ENCODE measurements at places on chromosomes 4 and X.

DNA sequence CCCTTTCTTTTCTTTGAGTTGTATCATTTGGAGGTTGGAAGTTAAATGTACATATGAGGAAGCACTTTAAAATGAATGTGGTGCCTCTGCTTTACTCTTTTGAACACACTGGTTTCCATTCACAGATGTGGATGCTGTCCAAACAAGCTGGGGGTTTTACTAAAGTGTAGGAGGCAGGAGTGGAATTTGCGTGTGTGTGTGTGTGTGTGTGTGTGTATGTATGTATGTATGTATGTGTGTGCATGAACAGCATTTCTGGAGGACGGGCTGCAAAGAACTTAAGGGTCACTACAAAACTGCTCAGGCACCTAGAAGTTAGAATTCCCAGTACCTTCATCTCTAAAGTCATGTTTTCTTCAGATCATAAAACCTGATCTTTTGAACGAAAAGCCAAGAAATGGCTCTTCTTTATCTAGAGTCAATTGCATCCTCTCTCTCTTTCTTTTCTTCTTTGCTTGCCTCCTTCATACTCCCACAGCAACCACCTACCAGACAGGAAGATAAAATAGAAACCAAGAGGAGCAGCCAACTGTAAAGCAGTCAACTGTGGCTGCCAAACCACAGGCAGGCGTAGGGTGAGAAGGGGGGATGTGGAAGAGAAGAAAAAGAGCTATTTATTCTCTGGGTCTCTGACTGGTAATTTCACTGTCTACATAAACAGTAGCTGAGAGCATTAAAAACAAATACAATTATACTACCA is 177.0 kb upstream of the RASGEF1B start:
- no peak for DNase-seq

- DNase-seq, result no peak
Observed at GRCh38 chr4:39369301-39369700, 3.1 kb upstream of the RFC1 start.

GRCh38 chr4:41358647-41359421 is 102.1 kb downstream of the UCHL1 start:
- DNase-seq, result peak; percentile 75

DNA sequence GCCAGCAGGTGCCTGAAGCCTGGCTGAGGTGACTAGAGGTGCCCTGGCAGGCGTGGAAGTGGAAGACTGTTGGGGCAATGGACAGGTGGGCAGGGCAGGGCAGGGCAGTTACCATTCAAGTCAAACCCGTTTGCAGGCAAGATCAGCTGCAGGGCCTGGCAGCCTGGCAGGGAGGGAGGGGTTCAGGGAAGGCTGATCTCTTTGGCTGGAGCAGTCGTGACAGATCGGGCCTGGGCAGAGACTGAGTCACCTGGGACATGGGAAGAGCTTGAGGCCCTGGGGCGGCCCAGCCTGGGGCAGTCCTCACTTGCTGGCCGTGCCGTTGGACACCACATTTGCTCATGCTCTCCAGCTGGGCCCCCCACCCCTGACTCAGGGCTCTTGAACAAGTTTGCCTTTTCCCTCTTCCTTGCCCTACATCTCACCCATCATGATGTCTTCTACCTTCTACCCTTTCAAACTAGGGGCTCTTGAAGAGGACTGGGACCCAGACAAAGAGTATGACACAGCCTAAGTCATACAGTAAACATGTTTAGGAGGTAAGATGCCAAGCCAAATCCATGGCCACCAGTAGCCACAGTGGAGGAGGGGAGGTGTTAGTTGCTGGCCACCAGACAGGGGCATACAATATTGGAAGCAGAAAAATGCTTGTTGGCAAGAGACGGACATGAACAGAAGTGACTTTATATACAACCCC is 2.0 kb upstream of the ZNF185 start:
- no peak for DNase-seq

DNA sequence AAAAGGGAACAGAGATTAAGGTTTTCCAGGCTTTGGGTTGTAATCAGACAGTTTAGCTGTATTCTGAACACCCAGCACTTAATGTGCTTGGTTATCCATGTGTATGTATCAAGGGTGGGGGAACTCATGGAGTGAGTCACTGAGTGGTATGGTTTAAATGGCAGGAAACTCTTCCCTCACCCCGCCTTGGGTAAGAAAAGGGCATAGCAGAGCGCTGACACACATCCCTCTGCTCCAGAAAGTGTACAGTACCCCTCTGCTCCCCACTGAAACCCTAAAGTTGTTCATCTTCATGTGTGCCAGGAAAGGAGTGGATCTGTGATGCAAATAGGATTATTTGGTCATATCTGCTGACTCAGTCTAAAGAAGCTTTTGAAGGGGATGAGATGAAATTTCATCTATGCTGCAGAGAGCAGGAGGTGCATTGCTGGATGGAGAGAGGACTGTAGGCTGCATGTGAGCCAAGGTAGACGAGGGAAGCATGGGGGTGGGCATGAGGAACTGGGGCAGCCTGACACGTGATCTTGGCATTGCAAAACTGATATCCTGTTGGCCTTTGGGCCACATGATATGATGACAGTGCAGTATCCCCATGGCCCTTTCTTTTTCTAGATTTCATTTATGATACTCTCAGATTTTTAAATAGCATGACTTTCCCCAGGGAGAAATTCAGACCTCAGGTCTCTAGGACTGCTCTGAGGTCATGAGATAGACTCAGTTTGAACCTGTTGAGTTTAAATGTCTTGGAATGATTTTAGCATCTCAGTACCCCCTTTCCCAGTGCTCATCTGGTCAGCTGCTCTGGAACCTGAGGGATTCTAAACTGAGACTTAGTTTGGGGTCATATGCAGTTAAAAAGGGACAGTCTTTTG is 84.8 kb downstream of the TMEM164 start:
- no peak for DNase-seq

GRCh38 chr4:6680372-6681034 is 13.2 kb upstream of the S100P start:
- no peak for DNase-seq

- DNase-seq, result no peak
Observed at GRCh38 chr4:119268466-119268865, 53.5 kb downstream of the FABP2 start.

DNA sequence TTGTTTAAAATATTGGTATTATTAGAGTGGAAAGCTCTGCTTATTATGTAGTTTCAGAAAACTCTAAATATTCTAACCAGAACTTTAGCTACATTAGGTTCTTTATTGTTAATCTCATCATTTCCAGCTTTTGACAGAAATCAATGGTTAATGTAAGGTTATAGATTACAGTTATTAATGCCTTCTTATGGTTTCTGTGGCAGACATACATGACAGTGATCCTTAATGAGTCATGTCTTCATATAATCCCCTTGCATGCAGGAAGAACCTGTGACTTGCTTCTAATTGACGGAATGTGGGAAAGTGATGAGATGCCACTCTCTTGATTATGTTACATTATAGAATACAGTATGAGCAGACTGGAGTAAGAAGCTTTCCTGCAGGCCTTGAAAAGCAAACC is 23.5 kb downstream of the KLHL8 start:
- no peak for DNase-seq

- DNase-seq, result no peak
Observed at GRCh38 chr4:157898836-157899605, 273.8 kb downstream of the GASK1B start.

DNA sequence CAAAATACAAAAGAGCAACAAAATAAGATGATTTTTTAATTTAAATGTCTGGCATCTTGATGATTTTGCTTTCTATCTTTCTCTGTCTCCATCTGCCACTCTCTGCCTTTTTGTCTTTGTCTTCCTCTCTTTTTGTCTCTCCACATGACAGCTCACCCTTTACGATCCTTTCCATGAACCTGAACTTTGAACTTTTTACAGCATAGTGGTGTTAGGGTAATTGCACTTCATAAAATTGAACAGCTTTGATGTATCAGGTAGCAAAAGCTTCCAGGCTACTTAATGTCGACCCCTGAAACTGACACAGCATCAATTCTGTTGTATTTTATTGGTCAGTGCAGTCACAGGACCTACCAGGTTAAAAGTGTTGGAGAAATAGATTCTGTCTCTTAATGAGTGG is 1517.0 kb downstream of the ADGRL3 start:
- DNase-seq, result no peak

DNA sequence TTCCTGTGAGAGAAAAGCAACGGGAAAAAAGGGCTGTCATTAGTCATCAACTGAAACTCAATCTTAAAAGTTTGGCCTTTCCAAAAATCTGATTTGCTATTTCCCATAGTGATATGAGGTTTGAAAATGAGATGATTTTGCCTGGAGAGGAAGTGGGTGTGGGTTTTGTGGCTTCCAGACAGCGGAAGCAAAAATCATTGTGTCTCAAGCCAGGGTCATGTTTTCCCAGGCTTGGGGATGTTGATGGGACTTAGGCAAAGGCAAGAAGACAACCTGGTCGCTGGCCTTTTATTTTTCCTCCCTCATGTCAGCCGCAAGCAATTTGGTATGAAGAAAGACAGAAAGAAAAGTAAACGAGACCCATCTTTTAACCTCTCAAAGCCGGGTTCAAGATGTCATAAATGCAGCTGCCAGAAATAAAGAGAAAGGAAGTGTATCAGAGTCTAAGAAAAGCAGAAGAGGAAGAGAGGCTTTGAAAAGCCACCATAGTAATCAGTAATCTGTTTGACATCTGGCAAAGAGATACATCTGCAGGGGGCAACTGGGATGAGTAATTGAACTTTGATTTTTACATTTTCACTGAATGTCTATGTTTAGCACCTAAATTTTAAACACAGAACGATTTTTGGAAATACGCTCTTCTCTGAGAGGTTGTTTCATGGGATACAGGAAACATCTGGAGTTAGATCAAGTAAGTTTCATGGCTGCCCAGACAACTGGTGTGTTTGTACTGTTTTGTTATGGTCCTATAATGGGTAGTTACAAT is 521.6 kb upstream of the SLIT2 start:
- no peak for DNase-seq

DNA sequence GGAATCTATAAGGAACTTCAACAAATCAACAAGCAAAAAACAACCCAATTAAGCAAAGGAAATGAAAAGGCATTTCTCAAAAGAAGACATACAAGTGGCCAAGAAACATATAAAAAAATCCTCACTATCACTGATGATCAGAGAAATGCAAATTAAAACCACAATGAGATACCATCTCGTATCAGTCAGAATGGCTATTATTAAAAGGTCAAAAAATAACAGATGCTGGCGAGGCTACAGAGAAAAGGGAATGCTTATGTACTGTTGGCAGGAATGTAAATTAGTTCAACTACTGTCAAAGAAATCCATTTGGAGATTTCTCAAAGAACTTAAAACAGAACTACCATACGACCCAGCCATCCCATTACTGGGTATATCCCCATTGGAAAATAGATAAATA is 292.4 kb upstream of the FAT1 start:
- DNase-seq, result no peak

- DNase-seq, result no peak
Observed at GRCh38 chr4:13159041-13159620, 325.0 kb downstream of the RAB28 start.

DNA sequence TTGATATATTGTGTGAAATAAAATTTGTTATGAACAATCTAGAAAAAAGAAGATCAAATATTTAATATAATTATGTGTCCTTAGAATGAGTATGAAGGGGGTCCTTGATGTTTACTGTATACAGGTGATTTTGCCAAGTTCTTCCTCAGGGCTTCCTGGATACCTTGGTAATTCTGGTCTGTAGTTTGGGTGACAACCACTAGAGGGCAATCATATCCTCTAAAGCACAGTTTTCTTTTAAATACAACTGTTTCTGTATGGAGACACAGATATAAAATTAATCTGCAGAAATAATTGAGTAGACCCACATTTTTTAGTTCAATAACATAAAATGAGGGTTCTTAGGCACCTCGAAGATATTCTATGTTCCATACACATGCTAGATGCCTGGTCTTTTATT is 157.7 kb downstream of the SPANXN1 start:
- DNase-seq, result no peak

DNA sequence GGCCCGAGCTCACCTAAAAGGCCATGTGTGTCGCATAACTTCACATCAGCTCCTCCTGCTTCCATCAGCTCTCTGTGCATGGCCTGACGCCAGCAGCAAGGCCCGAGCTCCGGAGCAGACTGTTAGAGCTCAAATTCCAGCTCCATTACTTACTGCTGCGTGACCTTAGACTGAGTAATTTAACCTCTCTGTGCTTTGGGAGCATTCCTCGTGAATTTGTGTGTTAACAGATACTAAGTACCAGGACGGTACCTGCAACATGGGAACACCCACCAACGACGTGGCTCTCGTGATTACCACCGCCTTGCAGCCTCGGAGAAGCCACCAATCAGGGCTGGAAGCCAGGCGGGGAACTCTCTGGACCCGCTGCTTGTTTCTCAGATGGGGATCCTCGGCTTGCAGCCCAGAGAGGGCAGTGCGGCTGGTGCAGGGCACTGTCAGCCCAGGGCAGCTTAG is 12.9 kb downstream of the LETM1 start:
- no peak for DNase-seq

DNA sequence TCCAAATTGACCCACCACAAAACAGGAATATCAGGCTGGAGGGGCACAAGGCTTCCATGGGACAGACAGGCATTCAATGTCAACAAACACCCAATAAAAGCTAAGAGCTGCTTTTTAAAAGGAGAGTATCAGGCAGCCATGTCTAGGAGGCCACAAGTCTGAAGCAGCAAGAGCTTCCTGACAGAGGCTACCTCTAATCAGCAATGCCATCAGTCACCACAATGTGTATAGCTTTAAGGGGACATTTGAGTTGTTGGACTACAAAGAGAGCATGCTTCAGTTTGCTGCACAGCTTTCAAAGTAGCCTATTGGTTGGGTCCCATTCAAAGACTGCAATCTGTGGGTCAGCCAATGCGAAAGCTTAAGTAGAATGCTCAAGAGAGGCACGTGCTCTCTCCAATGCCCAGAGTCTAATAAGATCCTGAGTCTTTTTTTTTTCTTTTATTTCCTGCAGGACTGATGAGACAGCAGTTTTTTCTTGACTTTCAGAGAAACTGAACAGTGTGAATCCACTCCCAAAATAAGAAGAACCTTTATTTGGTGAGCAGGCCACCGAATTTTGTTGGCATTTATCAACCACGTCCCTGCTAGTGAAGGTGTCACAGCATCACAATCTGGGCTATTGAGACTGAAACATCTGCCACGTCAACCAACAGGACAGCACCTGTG is 92.5 kb downstream of the FBXO8 start:
- DNase-seq, result no peak

- DNase-seq, result no peak
Observed at GRCh38 chrX:38206542-38206941, 14.1 kb downstream of the SRPX start.

- no peak for DNase-seq
Observed at GRCh38 chr4:118175506-118175905, 141.2 kb downstream of the NDST3 start.

DNA sequence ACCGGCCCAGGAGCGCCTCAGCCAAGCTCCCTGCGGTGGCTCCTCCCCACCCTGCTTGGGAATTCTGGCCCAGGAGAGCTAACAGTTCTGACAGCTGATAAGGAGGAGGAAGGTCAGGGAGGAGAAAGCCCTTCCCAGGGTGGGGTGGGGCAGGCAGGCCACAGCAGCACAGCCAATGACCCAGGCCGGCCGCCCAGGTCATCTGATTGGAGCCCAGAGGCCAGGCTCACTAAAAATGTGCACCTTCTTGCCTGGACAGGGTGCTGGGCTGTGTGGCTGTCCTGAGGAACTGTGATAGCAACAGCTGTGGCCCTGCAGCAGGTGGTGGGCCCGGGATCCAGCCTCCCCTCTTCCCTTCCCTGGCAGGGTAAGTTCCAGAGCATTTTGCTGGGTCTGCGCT is 17.2 kb upstream of the SH3TC1 start:
- no peak for DNase-seq

GRCh38 chr4:153560908-153561307 is 94.7 kb downstream of the TMEM131L start:
- DNase-seq, result no peak
